ENCODE measurements at places on chromosomes 1 and 21.

DNA sequence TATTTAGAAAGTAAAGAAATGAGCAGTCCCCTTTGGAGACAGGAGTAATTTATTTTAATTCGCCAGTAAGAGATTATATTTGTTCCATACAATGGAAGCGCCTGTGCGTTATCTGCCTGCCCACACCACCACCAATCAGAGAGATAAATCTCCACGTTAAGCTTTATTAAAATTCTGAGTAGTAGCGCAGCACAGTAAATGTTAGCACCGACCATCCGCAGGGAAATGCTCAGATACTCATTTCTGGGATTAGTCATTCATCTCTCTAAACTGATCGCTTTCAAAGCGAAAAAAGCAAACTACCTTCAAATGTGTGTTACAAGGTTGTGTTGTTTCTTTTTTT lies 1.2 kb downstream of the ETS2 start:
- DNase-seq, result peak; percentile 56

GRCh38 chr1:7326366-7326765 lies 444.7 kb upstream of the VAMP3 start:
- no peak for DNase-seq

DNA sequence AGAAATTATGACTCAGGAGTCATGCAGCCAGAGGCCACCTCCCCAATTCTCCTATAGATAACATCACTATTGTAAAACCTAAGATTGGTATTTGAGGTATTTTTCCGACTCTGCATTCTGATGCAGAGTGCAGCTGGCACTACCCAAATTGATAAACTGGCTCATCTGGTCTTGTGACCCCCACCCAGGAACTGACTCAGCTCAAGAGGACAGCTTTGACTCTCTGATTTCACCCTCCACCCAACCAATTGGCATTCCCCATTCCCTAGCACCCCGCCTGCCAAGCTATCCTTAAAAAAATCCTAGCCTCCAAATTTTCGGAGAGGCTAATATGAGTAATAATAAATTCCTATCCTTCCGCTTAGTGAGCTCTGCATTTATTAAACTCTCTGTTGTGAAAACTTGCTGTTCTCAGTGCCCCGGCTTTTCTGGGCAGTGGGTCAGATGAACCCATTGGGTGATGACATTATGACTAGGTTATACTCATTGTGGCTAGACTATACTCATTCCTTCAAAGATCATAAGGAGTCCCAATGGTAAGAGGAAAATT lies 39.4 kb upstream of the EPS15 start:
- DNase-seq, result no peak

DNA sequence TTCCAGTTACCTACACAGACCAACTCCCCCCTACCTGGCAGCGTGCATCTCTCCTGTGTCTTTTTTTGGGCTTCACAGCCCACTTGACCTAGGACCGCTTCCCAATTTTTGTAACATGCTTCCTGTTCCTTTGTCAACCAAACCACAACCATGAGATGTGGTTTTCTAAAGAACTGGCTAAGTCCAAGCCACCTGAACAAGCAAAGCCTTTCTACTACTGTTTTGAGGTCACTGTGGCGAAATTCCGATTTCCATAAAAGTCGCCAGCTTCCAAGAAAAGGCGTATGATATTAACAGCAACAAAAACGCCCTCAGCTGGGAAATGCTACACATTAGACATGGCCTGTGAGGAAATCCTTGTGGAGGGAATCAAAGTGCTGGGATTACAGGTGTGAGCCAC lies 12.7 kb upstream of the AK2 start:
- no peak for DNase-seq

DNA sequence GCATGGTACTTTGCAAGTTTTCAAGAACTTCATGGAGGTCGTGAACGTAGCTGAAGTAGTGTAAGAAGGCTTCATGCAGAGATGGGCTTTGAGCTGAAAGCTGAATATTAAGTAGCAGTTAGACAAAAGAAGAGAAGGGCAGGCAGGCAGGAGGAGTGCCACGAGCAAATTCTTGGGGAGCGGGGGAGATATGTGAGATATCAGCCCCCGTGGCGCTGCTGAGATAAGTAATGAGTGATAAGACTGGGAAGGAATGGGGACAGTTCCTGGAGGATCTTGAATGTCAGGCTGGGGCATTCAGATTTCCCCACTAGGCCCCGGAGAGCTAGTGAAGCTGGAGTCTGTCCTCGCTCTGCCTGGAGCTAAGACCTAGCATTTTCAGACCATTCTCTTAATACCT lies 27.9 kb upstream of the KIRREL1 start:
- no peak for DNase-seq

DNA sequence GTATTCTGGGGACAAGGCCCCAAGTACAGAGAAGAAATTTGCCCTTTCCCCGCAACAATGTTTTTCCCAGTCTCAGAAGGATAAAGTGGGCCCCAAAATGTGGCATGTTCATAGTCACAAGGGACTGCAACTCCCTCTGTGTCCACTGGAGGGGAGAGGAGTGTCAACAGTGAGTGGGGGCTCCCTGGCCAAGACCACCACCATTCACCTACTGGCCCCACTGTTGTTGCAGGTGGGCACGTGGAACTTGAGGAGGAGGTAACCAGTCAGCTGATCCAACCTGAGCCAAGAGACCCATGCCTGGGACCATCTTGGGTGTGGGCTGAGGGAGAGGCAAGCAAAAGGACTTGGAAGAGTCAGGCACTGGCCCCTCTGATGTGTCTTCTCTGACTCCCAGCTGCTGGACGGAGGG lies 777 bp downstream of the NUDT17 start:
- DNase-seq, result peak; percentile 53

GRCh38 chr1:41878911-41879310 lies 39.8 kb downstream of the HIVEP3 start:
- DNase-seq, result no peak

DNA sequence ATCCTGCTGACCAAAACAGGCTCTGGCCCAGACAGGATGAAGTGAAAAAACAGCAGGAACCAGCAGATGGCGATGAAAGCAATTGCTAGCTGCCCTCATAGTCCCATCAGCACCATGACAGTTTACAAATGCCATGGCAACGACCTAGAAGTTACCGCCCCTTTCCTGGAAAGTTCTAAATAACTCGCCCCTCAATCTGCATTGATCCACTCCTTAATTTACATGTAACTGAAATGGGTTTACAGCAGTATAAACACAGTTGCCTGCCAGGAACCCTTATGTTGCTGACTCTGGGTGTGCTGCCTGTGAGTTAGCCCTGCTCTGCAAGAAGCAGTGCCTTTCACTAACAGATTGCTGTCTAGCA lies 65.5 kb upstream of the CR1L start:
- DNase-seq, result peak; percentile 61

- no peak for DNase-seq
Measured at GRCh38 chr1:12438349-12438924, 179.6 kb downstream of the DHRS3 start.

DNA sequence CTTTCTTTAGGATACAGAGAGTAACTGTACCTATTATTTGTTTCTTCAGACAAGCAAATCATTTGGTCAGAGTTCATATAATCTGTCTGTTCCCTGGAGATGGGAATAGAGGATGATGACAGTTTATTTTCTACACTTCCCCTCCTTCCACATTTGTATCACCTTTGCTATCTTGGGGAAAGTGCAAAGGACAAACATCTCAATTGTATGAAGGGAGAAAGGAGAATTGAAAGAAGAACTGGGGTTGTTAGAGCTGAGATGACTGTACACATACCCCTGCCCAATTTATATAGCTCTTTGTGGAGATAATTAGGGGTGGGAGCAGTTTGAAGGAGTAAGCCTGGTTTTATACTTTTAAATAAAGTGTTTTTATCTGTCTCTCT lies 14.0 kb downstream of the POLR3GL start:
- no peak for DNase-seq

DNA sequence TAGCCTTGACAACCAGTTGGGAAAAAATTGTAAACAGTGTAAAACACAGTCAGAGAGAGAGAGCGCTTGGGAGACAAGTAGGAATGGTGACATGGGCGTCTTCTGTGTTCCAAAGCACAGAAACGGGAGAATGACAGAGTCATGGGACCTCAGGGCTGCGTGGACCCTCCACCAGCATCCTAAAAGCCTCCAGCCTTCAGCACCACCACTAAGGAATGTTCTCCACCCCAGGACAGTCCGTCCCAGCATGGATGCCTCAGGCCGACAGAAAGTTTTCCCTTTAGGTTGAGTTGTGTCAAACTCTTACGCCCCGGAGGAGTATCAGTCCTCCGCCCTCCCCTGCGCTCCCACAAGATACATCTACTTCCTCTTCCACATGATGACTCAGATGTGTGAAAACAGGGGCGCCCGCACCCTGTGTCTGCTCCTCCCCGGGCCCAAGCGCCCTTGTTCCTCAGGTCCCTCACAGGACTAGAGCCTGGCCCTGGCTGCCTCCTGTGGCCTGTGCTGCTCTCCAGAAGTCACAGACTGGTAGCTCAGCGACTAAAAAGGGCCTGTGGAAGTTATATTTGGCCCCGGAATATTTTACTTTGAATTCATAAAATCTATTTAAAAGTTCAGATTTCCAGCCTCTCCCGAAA lies 63.9 kb upstream of the EFHD2 start:
- no peak for DNase-seq

- DNase-seq, result no peak
Measured at GRCh38 chr1:241308011-241308410, 49.0 kb downstream of the RGS7 start.

- no peak for DNase-seq
Measured at GRCh38 chr1:24058671-24059455, 53.1 kb downstream of the MYOM3 start.

DNA sequence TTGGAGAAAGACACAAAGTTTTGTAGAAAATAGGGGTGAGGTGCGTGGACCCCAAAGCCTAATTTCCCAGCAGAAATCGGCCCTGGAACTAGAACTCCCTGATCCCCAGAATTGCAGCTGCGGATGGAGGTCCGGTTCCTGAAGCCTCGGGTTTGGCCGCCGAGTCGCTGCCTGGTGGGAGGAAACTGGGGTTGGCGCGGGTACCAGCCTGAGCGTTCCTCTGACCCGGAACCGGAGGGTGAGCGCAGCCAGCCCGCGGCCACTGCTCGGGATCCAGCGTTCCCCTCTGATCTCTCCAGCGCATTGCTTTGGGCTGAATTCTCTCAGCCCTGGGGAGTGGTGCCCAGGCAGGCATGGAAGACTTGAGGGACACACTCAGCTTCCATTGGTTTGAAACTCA lies 1.6 kb downstream of the ST6GALNAC5 start:
- no peak for DNase-seq

GRCh38 chr21:42983103-42983502 lies 8.7 kb downstream of the PKNOX1 start:
- no peak for DNase-seq

DNA sequence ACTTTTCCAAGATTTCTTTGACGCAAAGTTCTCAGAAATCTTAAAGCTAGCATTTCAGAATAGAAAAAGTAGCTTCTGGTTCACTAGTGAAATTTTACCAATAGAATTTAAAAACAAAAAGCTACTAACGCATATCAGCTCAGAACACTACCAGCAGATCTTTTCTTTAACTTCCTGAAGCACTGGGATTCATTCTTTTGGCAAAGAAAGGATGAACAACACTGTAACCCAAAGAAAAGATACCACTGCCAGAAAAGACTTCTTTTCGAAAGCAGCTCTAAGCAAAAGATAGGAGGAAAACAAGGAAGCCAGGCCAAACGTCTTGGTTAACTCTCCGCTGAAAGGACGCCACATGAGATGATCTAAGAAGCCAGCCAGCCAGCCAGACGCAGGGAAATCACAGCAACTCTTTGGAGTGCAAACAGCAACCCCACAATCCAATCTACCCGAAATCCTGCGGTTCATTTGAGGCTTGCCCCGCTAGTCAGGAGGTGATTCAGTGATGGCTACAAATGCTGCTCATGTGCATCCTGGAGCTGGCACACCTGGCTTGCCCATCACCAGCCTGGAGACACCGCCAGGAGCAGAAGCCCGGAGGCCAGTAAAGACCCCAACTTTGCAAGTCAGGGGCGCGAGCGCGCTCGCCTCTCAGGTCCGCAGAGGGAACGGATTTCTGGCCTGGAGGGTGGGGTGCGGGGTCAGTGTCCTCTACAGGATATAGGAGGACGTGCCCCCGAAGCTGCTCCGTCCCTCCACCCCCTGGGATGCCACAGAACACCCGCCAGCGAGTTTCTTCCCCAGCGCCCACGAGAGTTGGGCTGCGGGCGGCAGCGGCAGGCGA lies 812 bp downstream of the NBPF1 start:
- peak; percentile 58 for DNase-seq

DNA sequence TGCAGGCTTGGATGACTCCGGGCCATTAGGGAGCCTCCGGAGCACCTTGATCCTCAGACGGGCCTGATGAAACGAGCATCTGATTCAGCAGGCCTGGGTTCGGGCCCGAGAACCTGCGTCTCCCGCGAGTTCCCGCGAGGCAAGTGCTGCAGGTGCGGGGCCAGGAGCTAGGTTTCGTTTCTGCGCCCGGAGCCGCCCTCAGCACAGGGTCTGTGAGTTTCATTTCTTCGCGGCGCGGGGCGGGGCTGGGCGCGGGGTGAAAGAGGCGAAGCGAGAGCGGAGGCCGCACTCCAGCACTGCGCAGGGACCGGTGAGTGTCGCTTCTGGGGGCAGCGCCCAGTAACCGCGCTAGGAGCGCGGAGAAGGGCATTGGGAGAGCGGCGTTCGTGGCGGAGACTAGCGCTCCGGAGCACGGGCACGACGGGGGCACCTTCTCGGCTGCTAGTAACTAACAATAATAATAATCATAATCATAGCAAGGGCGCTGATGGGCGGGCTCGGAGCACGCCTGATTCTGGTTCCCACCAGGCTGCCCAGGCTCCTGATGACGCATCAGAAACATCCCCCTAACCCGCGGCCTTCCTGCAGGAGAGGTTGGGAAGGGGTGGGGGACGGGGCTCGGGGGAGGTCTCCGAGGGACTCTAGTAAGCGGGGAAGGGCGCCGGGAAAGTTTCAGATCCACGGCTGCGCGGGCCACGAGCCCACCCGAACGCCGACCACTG lies at the start of gene MX1:
MX1 (plus strand) TSS at position 286 of the 722 bp plus-strand sequence. CDS start 5,832 bp downstream, outside the sequence.
- DNase-seq, result no peak

GRCh38 chr1:43976045-43976444 lies 1.3 kb downstream of the ATP6V0B start:
- DNase-seq, result no peak

DNA sequence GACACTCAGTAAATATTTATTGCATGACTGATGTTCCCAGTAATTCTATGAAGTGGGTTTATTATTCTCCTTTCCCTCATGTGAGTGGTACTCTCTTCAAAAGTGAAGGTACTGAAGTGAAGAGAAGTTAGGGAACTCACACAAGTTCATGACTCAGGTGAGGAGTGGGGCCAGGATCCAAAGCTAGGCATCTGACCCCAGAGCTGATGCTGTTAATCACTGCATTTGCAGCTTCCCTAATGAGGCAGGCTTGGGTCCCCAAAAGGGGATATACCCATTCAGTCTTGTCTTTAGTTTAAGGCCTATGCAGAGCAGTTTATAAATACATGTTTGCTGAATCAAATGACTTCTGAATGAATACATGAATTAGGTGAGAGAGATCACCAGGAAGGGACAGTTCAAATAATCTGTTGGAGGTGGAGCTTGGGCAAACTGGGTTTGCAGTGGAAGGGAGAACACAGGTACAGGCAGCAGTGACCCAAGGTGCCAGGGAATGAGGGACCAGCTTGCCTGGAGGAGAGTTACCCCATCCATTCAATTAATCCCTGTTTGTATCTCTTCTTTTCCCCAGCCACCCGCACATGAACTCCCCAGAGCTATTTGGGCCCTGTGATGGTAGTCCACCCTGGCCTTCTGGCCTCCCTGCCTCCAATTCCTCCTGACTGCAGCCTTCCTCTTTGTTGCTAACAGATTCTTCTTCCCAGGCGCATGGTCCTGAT lies 2.0 kb downstream of the CD58 start:
- DNase-seq, result no peak
